CD4-positive, alpha-beta T cell (primary cell): ENCODE measurements at places on chromosomes 2 and 18. TPM values are rescaled to one million over a fixed set of nuclear protein-coding genes. Genes with fewer than 3 reads are reported as not detected.

GPAT2 gene
- 1.3 TPM for total RNA-seq

PEX13 gene
- total RNA-seq = 8.6 TPM

PLB1 gene
- total RNA-seq = 1.3 TPM

MARCHF4 gene
- total RNA-seq = not detected

SEC11C gene
- 44.1 TPM for total RNA-seq

ZNF396 gene
- total RNA-seq = 0.25 TPM

CCDC195 gene
- not detected for total RNA-seq

GATA6 gene
- 0.08 TPM for total RNA-seq

LONRF2 gene
- total RNA-seq = 0.08 TPM

NOP58 gene
- total RNA-seq = 280 TPM

SH3RF3 gene
- 5.2 TPM for total RNA-seq

FHOD3 gene
- total RNA-seq = not detected

ALPI gene
- total RNA-seq = not detected

- DNase-seq = no peak
Measured at GRCh38 chr2:216078776-216079175, 2.8 kb downstream of the PECR start.

DNA sequence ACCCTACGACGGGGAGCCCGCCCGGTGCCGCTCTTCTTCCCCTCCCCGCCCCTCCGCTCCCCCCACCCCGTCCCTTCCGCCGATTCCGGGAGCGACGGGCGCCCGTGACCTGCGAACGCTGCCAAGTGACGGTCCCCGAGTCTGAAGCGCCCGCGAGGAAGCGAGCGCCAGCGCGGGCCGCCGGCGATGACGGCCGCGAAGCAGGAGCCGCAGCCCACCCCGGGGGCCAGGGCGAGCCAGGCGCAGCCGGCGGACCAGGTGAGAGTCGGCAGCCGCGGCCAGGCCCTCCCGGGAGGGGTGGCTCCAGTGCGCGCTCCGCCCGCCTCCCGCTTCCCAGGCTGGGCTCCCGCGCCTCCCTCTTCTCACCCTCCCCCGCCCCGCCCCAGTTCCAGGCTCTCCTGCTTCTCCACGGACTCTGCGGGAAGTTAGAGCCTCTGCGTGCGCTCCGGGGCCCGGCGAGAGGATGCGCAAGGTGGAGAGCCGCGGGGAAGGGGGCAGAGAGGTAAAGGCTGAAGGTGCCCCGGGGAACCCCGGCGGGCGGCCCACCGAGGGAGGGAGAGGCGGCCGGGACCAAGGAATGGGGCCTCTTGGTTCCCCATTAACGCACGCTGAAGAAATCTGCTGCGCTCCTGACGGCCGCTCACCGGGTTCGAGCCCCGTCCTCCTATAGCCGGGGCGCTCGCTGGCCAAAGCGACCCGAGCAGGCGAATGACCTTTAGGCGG, 719.5 kb downstream of the DPP10 start:
- DNase-seq = no peak

DNA sequence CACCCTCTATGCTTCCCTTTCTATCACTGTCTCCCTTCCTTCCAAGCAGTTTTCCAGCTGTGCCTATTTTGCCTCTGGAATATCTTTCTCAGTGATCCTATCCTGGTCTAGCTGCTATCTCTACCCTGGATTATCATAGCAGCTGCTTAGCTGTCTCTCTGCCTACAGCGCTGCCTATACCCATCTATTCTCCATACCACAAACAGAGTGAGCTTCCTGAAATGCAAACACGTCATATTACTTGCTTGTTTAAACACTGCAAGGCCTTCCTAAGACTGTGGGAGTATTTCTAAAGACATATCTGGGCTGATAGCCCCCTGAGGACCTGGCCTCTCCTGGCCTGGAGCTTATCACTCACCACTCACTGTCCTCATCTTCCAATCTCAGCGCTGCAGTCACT, 220.1 kb downstream of the NAPG start:
- DNase-seq = no peak

DNA sequence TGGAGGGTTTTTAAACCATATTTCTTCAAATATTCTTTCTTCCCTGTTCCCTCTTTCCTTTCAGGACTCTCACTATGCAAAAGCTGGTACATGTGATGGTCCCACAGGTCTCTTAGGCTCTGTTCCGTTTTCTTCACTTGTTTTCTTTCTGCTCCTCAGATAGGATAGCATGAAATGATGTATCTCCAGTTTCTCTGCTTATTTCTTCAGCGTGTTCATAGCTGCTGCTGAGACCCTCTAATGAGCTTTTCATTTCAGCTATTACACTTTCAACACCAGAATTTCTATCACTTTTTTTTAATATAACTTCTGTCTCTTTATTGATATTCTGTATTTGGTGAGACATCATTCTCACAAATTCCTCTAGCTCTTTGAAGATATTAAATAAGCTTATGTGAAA, 63.9 kb downstream of the KCNG2 start:
- no peak for DNase-seq

DNA sequence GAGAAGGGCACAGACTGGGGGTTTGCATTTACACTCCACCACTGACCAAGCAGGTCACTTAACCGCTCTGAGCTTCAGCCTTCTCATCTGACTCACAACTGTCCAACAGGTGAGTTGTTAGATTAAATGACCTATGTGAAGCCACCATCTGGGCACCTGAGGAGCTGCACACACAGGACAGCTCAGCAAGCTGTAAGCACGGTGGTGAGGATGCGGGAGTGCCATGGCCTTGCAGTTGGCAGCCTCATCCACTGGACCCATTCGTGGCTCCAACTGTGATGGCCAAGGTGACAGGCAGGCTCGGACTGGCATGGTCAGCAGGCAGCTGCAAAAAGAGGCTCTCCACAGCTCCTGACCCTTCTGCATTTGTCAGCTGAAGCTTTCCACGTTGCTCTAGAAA, 23.3 kb upstream of the AMMECR1L start:
- DNase-seq = no peak

GRCh38 chr18:52063923-52064322, 276.1 kb upstream of the DCC start:
- no peak for DNase-seq

- DNase-seq = no peak
Measured at GRCh38 chr18:6842081-6842480, 112.6 kb downstream of the ARHGAP28 start.

DNA sequence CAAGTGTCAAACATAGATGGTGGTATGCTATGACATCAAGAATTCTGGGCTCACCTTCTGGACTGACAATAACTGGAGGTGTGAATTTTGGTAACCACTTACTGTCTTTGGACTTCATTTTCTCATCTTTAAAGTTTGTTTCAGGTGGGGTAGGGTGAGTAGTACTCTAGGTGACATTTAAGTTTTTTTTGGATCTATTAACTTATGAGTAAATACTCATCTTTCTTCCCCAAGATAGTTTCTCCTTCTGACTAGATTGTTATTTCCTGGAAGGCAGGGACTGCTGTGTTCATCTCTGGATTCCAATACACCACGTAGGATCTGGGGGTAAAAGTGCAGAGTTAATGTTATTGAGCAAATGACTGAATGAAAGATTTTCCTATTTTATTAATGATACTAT, 55.9 kb downstream of the ICOS start:
- no peak for DNase-seq

- no peak for DNase-seq
Measured at GRCh38 chr2:33358878-33359277, 117.6 kb upstream of the RASGRP3 start.

GRCh38 chr2:109083771-109084170, 45.2 kb upstream of the SH3RF3 start:
- no peak for DNase-seq

- no peak for DNase-seq
Measured at GRCh38 chr2:26735883-26736588, 28.0 kb upstream of the SLC35F6 start.

- no peak for DNase-seq
Measured at GRCh38 chr18:44793685-44794084, 113.0 kb downstream of the SETBP1 start.

- DNase-seq = no peak
Measured at GRCh38 chr2:57180042-57180567, 866.5 kb upstream of the VRK2 start.

- DNase-seq = no peak
Measured at GRCh38 chr2:240114233-240114632, 21.9 kb downstream of the COPS9 start.

- DNase-seq = no peak
Measured at GRCh38 chr2:234964631-234965461, 13.0 kb downstream of the SH3BP4 start.

- no peak for DNase-seq
Measured at GRCh38 chr2:205688417-205689200, 6.3 kb downstream of the NRP2 start.

DNA sequence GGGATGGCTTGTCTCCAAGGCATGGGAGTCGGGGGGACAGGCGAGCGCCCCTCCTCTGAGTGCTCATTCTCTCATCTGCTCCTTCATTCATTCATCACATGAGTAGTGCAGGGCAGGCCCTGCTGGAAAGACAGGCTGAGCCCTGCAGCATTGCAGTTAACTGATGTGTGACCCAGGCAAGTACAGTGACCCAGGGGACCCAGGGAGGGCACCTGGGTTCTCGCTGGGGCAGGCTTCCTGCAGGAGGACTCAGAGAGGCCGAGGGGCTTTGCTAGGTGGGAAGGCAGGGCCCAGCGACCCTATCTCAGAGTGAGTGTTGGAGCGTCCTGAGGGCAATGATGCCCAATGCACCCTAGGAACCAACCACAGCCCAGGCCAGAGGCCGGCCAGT, 30.6 kb downstream of the HJURP start:
- DNase-seq = no peak

- no peak for DNase-seq
Measured at GRCh38 chr2:127100251-127101047, 6.5 kb downstream of the BIN1 start.

GRCh38 chr2:144796936-144797335, 277.0 kb upstream of the ZEB2 start:
- DNase-seq = no peak

GRCh38 chr2:151930042-151930441, 101.8 kb upstream of the ARL5A start:
- no peak for DNase-seq

- DNase-seq = no peak
Measured at GRCh38 chr2:237141571-237142051, 55.9 kb downstream of the COPS8 start.

DNA sequence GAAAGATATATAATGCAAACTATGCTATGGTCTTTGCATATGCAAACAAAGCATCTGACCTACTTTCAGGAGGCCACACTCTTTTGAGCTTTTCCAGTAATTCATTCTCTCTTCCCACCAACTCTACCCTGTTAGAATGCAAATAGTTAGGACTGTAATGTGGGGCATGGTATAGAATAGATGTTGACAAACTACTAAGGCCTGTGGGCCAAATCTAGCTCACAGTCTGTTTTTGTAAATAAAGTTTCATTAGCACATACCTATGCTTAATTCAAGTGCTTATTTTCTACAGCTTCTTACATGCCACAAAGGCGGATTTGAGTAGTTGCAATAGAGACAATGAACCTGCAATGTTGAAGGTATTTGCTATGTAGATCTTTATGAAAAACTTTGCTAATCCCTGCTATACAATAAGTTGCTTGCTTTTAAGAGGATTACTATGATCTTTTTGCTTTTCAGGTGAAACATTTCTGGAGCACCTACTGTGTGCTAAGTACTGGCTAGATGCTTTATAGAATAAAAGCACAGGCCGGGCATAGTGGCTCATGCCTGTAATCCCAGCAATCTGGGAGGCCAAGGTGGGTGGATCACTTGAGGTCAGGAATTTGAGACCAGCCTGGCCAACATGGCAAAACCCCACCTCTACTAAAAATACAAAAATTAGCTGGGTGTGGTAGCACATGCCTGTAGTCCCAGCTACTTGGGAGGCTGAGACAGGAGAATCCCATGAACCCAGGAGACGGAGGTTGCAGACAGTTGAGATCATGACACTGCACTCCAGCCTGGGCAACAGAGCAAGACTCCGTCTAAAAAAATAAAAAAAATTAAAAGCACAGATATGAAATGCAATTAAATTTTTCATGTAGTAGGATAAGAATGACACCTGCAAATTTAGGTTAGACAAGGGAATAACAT, 267.8 kb downstream of the DPP10 start:
- DNase-seq = no peak

GRCh38 chr2:235803028-235803427, 309.2 kb downstream of the AGAP1 start:
- DNase-seq = no peak

- DNase-seq = no peak
Measured at GRCh38 chr2:201668402-201668910, 25.2 kb upstream of the TMEM237 start.

GRCh38 chr2:236631281-236631855, 61.7 kb downstream of the ACKR3 start:
- no peak for DNase-seq

DNA sequence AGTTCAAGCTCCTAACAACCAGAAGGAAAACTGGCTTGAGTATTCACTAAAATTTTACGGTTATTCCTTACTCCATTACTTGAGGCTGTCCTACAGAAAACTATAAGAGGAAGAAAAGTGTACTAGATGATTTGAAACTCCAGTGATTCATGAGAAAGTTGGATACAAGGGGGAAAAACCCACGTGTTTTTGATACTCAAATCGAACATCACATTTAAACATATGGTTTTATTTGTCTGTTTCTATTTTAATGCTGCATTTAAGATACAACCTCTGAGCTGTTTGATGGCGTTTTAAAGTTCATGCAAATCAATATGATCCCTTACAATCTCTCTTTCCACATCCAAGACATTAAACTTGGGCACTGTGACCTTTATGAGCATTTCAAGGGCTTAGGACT, 125.1 kb upstream of the LMAN1 start:
- no peak for DNase-seq

- DNase-seq = no peak
Measured at GRCh38 chr18:5444847-5445246, 99.0 kb downstream of the EPB41L3 start.

GRCh38 chr2:55899881-55900280, 23.7 kb downstream of the EFEMP1 start:
- DNase-seq = no peak

- no peak for DNase-seq
Measured at GRCh38 chr18:49645841-49646351, 84.0 kb downstream of the LIPG start.

- no peak for DNase-seq
Measured at GRCh38 chr2:70873541-70873940, 37.9 kb upstream of the CD207 start.
